Vagina (tissue), 2 donors: ENCODE measurements at places on chromosomes 1 and 21.

DNA sequence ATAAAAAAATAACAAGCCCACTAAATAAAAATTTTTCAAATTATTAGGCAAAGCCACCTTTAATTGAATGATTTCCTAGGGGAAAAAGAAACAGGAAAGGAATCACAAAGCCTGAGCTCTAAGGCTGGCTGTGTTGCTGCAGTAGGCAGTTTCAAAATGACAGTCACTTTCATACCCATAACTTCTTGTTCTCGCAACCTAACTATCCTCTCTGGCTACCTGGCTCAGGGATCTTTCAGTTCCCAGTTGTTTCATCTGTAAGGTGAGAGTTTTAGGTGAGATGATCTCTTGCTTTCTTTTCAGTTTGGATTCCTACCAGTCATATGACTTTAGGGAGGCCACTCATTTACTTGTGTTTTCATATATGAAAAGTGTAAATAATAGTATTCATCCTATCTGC is 226.1 kb downstream of the ASTN1 start:
- DNase-seq = no peak

GRCh38 chr1:214331827-214332423 is 51.0 kb downstream of the SMYD2 start:
- no peak for DNase-seq

- no peak for DNase-seq
These were observed 513.0 kb downstream of the PTPRU start for GRCh38 chr1:29749024-29749945.

GRCh38 chr1:219798283-219799030 is 129.9 kb downstream of the SLC30A10 start:
- no peak for DNase-seq

GRCh38 chr1:217888328-217888727 is 257.2 kb downstream of the SPATA17 start:
- no peak for DNase-seq
